ENCODE measurements at places on chromosomes 2 and 18.
A peak's percentile ranks its signal among the peaks of the same experiment; 100 is the strongest.

DNA sequence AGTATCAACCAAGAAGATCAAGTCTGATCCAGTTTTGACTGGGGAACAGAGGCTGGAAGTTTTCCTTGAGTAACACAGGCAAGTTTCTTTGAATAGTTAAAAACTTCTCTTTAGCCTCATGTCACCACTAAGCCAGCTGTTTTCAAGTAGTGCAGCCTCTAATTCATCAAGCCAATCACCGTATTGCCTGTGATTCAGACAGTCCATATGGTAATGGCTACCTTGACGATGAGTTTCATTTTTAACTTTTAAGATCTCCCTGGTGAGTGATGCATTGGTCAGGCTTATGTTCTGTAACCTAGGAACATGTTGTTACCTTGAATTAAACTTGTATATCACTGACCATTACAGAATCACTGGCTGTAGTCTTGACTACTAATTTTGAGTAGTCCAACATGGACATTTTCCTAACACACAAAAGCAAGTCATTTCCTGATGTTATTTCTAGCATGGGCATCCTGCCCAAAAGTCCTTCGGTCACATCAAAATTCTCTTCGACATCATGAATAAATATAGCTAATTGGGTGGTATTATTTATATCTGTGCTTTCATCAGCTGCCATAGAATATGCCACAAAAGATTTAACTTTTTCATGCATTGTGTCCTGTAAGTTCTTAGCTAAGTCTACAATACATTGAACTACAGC lies 238.8 kb upstream of the GCFC2 start:
- DNase-seq = no peak

- no peak for DNase-seq
Observed at GRCh38 chr2:241108271-241109209, 6.5 kb upstream of the MTERF4 start.

DNA sequence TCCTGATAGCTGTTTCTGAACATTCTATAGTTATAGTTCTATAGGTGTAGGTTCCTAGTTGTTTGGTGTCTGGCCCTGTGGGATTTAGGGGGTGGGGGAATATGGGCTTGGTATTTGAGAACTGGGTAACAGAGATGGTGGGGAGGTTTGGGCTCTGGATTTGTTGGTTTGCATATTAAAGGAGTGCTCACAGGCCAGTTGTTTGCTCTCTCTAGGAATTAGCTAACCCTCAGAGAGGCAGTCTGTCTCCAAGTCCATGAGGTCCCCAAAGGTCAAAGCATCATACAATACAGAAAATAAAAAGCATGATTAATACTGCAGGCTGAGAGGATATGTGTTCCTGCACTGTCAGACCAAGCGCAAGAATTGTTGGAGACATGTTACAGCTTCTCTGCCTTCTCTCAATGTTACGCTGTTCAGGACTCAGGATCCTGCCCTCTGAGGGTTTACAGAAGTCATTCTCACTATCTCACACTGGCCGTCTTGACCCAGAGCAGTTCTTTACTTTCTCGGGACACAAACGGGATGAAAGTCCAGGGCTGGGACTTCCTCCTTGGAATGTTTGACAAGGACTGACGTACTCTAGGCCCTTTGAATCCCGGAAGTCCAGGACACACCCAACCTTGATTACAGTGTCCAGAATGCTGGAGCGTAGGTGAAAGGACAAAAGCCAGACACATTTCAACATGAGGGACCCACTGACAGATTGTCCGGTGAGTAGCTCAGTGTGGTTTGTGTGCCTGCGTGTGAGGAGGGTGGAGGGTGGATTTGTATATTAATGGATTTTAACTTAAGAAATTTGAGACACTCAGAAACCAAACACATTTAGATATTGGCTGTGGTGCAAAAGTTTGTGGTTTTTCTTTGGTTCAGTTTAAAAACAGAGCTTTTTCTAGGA lies at the start of gene NOSTRIN:
Gene NOSTRIN (plus strand): TSS at position 677 of the 898 bp plus-strand sequence. CDS start 10 bp downstream, at position 687.
- no peak for DNase-seq

- no peak for DNase-seq
Observed at GRCh38 chr2:127575185-127575765, 39.8 kb downstream of the MYO7B start.

GRCh38 chr2:140929849-140930248 lies 1201.0 kb downstream of the LRP1B start:
- DNase-seq = no peak

DNA sequence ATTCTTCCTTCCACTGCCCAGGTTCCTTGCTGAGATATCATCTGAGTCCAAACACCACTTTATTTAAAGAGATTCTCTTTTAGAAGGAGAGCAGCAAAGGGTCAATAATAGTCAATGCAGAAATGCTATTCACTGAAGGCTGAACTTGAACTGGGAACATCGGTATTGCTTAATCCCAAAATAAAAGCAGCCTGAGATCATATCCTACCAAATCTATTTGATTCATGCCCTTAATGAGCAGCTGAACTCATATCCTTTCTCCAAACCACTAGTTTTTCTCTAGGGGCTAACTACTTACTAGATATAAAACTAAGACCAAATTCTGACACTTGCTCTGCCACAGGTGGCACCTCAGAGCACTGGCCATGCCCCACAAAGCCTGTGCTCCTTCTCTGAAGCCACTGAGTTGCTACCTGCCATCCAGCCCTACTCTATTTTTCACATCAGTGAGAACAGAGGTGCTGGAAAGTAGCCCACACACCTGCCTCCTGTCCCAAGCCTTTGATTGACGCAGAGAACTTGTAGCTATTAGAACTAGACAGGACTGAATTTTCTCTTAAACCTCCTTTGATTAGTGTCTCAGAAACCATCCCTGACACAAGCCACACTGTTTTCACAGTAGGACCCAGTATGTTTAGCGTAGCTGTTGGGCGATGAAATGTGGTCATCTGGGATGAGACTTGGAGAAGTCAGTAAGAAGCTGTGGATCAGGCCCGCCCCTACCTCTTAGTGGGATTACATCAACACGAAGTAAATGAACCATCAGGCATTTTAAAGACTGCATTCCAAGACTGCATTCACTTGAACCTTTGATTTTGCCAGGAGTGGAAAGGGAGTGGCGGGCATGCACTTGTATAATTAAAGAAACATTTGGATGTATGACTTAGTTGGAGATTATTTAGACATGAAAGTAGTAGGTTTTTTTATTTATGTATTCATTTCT lies 124.3 kb downstream of the RBMS1 start:
- peak; percentile 46 for DNase-seq

- no peak for DNase-seq
Observed at GRCh38 chr2:108583903-108584520, 49.7 kb downstream of the LIMS1 start.

DNA sequence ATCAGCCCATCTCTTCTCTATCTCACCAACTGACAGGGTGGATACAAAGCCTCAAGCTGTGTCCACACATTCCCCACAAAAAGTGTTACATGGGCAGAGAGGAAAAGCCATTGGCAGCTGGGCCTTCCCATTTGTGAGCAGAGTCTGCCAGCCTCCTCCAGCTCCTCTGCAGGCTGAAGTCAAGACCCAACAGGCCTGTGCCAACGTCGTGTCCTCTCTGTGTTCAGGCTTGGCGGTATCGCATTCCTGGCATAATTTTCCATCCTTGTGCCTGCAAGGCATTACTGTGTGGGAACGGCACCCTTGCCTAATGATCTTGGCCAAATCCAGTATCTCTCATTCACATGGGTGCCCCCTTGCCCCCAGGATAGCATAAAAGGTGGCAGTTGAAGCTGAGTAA lies 41.5 kb upstream of the APCDD1 start:
- no peak for DNase-seq

DNA sequence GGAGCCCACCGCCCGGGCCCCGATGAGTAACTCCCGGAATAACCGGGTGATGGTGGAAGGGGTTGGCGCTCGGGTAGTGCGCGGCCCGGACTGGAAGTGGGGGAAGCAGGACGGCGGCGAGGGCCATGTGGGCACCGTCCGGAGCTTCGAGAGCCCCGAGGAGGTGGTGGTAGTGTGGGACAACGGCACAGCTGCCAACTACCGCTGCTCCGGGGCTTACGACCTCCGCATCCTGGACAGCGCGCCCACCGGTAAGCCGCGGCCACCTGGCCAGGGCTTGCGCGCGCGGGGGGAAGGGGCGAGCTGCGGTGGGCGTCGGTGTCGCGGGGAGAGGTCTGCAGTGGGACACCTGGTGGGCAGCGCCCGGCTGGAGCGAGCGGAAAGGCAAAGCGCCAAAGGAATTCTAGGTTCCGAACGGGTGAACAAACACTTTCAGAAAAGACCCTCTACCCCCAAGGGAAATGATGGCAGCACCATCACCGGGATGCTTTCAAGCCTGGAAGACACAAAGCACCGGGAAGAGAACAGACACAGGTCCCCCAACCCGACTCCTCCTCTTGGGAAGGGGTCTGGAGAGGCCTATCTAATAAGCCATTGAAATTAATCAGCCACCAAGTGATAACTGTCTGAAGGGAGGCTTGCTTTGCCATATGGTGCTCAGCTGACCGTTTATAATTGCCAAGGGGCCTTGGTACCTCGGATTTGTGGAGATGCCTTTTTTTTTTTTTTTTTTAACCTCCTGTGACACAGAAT lies 1.1 kb downstream of the MIB1 start:
- DNase-seq = no peak

DNA sequence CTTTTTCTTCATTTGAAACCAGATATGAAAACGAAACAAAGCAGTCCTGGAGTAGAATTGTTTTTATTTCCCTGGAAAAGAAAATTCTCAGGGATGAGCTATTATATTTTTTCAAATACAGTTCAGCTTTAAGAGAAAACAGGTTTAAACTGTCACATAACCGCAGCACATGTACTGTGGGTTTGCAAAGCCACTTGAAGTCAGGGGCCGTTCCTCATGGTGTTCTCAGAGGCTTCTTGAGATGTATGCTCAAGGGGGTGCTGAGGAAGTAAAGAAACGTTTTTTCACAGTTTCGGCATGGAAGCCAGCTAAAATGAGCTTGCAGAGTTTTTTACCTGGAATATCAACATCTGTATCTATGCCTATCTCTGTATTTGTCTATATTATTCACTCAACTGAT lies 225.3 kb downstream of the MC4R start:
- DNase-seq = no peak

- no peak for DNase-seq
Observed at GRCh38 chr2:67712484-67712883, 315.4 kb downstream of the ETAA1 start.

DNA sequence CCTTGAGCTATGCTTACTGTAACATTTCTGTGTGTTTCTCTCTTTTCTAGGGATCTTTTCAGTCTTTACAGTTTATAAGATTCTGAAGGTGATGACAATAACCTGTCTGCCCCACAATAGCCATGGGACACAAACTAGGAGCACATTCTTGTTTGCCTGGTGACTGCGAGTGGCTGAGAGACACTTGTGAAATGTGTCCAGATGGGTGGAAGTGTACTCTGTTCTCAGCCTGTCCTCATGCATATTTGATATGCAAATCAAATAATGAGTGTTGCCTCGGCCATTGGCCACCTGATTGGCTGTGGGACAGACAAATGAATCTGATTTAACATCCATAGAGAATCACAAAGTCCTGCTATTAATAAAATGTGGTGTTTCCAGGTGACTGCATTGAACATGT lies 246.2 kb downstream of the HNMT start:
- DNase-seq = no peak

- no peak for DNase-seq
Observed at GRCh38 chr18:78813156-78813555, 166.5 kb upstream of the SALL3 start.

GRCh38 chr2:120631236-120631635 lies 104.4 kb upstream of the GLI2 start:
- DNase-seq = no peak

DNA sequence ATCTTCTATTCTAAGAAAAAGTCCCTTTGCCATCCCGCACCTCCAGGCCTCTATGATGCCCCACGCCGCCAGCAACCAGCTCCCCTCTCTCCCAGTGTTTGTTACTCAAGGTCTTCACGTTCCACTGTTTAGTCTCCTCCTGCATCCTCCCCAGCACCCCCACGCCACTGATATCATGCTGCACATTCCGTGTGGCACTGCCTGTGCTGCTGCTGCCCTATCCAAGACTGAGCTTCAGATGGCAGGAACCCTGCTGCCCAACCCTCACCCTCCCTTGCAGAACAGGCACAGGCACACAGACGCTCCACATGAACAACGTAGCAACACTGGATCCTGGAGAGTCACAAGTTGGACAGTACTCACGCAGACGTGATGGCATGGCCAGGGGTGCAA lies 35.3 kb downstream of the MYO5B start:
- no peak for DNase-seq

DNA sequence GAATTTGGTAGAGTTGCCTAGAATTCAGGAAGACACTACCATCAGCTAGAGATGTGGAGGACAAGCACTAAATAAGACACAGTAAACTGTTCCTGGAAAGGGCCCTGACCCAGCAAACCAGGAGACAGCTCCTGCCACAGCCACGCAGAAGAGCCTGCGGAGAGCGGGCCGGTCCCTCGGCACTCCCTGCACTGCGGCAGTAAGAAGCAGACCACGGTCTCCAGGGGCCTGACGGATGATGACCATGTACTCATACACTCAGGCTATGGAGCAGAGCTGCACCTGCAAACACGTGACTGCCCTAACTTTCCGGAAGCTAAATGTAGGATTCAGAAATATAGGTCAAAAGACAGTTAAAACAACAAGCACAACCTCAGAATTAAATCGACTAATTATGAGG lies 72.9 kb downstream of the ZNF516 start:
- DNase-seq = no peak

DNA sequence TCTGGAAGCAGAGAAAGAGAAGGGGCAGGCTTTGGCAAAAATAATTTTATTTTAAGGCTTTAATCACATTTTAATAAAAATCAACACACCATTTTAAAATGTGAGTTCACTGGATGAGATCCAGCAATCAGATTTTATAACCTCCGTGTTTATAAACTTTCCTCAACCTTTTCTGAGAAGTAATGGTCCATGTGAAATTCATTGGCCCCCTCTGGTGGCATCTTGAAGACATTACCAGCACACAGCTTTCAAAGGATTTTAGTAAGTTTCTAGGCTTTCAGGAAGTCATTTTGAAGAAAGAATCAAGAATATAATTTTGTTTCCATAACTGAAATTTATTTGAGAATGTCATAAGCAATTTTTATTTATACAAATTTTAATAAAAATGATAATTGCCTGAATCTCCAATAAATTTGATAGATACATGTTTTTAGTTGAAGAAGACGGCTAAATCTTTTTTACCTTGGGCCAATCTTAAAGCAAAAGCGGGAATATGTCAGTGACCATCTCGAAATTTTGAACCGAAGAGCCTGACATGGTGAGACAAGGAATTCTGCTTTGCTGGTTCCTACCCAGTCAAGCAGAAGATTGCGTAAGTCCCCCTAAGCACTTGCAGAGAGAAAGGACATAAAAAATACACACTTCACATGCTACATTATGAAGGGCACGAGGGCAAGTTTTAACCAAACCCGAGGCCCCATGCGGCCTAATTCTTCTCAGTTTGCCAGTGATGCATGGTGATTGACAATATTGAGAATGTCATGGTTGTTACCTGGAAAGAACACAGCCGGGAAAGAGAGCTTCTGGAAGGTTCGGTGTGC lies 128.4 kb upstream of the CBLN2 start:
- no peak for DNase-seq

DNA sequence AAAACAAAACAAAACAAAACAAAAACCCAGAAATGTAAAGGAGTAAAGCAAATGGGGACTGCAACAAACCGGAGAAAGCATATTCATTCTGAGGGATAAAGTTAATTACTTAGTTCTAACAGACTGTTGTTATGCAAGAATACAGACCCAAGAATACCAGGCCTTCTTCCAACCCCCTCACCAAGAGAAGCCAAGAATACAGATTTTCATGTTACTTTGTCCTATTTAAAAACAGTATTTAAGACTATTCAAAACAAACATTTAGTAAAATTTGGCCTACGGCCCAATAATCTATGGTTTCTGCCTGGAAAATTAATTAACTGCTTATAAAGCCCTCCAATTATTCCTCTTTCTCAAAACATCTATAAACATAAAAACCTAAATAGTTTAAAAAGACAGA lies 91.4 kb downstream of the USP34 start:
- DNase-seq = no peak
